ENCODE measurements at places on chromosomes 4 and X.
A peak's percentile ranks its signal among the peaks of the same experiment; 100 is the strongest.

- DNase-seq, result no peak
Observed at GRCh38 chr4:184950926-184951325, 67.4 kb upstream of the HELT start.

GRCh38 chr4:8046925-8047541 is 107.4 kb upstream of the AFAP1 start:
- DNase-seq, result no peak

GRCh38 chr4:168057412-168057811 is 34.9 kb upstream of the ANXA10 start:
- no peak for DNase-seq

DNA sequence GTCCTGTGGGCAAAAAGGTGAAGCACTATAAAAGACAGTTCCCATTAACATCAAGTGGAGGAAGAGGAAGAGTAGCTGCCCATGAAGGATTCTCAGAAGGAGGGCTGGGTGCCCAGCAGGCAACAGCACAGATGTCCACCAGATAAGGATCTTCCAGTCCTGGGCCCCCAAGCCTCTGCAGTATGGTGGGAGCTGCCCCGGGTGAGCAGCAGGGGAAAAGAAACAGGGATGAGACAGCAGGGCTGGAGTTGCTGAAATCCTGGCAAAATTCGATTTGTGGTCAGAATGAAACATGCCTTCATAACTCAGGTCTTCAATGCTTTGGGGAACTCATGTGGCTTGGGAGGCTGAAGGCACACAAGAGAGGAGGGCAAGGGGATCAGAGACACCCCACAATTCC is 94.6 kb downstream of the RASL11B start:
- no peak for DNase-seq

GRCh38 chr4:55973650-55974049 is 24.9 kb downstream of the CEP135 start:
- DNase-seq, result no peak

DNA sequence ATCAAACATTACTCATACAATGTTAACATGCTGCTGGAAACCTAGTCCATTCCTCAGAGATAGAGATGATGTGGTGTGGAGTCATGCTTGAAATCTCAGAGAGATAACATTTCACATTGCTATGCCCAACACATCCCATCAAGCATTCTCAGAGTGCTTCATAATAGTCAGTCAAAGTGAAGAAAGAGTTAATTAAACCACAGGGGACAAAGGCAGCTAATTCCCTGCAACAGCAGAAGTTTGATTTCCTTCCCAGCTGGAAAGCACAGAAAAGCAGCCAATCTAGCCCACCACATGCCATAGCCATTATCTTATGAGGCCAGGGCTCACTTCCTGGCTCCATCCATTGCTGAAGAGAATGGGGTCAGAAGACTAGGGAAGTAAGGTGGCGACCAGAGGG is 8.9 kb downstream of the KDR start:
- DNase-seq, result no peak

DNA sequence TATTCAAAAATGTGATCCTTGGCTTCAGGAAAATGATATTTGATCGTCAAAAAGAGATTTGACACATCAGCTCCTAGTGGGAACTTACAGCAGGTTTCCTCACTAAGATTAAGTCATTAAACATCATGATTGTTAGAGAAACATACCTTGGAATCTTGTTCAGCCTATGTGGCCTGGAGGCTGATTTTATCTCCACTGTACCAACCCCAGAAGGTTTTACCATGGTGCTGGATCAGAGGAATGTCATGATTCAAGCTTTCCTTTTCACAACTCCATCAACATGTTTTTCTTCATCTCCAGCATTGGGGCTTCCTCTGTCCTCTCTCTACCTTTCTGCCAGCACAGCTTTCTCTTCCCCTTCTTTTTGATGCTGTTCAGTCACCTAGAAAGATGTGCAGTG is 68.4 kb upstream of the MID1IP1 start:
- DNase-seq, result no peak

DNA sequence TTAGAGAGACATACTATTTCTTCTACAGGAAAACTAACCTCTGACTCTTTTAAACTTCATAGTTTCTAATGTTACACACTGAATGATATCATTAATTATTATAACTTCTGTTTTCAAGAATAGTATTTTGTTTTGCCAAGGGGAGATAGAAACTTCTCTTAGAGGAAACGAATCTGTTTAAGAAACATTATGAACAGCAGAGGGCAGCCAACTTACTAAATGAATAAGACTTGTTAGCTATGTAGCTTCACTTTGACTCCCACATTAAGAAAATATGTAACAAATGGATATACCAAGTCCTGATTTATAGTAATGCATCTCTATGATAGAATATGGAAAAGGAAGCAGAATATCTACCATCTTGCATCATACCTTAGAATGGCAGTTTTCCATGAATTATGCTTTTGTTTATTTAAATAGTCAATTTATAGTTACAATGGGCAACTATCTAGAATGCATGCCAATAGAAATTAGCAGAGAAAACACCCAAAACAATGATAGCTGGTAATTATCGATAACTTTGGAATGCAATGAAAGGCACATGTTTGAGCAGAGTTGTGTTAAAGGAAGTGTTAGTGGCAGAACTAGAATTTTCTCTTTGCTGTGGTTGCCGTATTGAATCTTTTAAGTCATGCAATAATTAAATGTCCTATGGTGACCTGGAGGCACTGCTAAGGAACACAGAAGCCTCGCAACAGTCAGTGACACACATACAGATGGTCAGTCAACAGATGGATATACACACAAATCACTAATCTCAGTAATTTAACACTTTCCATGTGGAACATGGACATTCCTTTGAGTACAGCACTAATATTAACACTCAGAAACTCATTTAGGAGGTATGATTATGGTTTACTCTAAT is 105.7 kb upstream of the PDLIM3 start:
- no peak for DNase-seq

GRCh38 chrX:7153231-7153630 is 5.3 kb upstream of the PUDP start:
- no peak for DNase-seq

- DNase-seq, result no peak
Observed at GRCh38 chr4:94802091-94802490, 44.3 kb downstream of the BMPR1B start.

GRCh38 chr4:128371001-128371777 is 83.6 kb upstream of the PGRMC2 start:
- no peak for DNase-seq

- peak; percentile 26 for DNase-seq
Observed at GRCh38 chr4:98657531-98658286, 702 bp downstream of the TSPAN5 start.

GRCh38 chrX:101759000-101759399 is 99.3 kb upstream of the ARMCX2 start:
- DNase-seq, result peak; percentile 2

Data from stimulated activated CD4-positive, alpha-beta T cell treated with anti-CD3 and anti-CD28 coated beads, Interleukin-2, amount 100 ng/mL, for 48 hours (primary cell).